Large intestine (tissue), 12 donors: ENCODE measurements at places on chromosomes 5 and 9. TPM values are rescaled to one million over a fixed set of nuclear protein-coding genes. Genes with fewer than 3 reads are reported as not detected.
A peak's percentile ranks its signal among the peaks of the same experiment; 100 is the strongest.

DNA sequence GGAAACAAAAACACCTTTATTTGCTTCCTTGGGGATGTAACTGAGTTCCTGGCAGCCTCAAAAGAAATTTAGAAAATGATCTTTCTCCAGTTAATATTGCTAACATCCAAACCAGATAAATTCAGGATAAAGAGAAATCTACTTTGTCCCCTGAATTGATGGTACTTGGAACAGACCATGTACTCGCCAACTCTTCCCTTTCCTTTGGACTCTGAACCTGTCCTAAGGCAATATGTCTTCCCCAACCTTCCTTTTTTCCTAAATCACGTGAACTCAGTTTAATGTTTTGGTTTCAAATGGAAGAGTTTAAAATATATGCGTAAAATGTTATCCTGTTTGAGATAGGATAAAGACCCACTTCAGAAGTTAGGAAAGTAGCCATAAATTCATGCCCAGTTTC lies 28.0 kb downstream of the ACO1 start:
- DNase-seq: no peak

DNA sequence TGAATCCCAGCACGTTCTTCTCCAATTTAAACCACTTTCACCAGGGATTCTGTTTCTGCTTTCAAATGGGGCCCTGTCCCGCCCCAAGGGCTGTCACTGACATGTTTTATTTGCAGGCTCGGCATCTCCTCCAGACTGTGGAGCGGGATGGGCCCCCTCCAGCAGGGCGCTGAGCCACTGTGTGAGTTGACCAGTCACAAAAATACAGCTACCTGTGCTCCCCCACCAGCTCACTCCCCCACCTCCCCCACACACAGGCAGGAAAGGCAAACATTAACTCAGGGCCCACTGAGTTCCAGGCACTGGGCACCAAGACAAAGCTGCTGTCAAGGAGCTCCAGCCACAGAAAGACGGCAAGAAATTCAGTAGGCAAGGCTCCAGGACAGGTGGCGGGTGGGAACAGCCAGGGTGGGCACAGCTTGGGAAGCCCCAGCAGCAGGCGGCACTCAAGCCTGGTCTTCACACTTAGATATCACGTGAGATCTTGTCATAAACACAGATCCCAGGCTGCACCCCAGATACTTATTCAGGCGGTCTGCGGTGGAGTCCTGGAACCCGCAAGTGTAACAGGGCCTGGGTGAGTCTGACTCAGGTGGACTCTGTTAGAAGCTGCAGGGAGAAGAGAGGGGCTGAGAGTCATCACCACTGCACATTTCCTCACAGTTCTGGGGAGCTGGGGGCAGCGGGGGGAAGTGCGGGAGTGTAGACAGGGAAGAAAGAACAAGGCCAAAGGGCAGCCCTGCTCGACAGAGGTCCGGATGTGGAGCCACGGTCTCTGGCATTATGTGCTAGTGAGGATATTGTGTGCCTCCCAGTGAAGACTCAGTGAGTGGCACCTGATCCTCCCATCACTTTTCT lies 44.7 kb downstream of the OR2V1 start:
- DNase-seq: no peak

- no peak for DNase-seq
These were observed 157.8 kb downstream of the KCTD16 start for GRCh38 chr5:144328494-144328893.

DNA sequence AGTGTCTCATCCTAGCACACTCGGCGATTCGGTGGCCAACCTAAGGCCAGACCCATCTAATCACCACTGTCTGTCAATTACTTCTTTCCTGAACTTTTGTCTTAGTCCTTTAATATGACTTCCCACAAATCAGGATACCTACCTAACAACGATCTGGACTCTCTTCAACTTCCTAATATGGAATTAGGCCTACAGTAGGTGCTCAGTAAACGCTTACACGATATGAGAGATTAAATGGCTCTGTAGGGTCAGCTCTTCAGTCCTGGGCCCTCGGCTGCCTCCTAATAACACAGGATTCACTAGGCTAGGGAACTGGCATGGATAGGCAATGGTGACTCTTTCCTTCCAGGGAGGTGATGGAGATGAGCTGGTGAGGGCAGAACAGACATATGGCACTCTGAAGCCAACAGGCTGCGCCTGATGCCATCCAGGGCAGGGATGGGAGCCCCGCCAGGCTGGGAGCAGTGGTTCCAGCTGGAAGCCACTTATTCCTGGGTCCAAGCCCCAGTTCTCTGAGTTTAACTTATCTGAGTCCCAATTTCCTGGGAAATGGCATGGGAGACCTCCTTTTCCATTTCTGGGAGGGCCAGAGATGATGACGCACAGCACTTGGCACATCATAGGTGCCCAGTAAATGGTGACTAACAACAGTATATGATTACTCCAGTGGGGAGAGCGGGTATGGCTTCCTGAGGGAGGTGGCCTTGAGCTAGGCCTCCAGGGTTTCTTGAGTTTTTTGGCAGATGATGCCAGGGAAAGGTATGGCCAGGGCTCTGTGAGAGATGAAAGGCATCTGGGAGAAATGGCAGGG lies 7.3 kb downstream of the PDGFRB start:
- DNase-seq: no peak

- DNase-seq: no peak
These were observed 84.7 kb downstream of the IQGAP2 start for GRCh38 chr5:76487821-76488220.

The ZNF366 gene
- polyA plus RNA-seq: 2.1 TPM

GRCh38 chr5:78647838-78648358 lies 674 bp downstream of the LHFPL2 start:
- DNase-seq: peak; percentile 75

The TMEM167A gene
- 68.2 TPM for polyA plus RNA-seq

DNA sequence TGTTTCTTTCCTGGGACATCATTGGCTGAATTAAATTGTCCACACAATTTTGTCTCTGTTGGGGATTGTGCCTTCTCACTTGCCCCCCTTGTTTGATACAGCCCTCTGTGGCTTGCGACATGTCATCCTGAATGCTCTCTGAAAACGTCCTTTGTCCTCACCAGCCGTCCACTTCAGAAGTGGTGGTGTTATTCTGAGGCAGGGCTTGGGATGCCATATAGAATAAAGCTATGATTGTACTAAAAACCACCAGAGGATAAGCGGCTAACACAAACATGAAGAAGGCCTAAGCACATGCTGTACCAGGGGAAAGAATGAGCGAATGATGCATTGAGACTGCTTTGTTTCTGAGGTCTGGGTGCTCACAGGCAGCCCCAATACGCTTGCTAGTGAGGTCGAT lies 3.5 kb upstream of the SNX30 start:
- no peak for DNase-seq

DNA sequence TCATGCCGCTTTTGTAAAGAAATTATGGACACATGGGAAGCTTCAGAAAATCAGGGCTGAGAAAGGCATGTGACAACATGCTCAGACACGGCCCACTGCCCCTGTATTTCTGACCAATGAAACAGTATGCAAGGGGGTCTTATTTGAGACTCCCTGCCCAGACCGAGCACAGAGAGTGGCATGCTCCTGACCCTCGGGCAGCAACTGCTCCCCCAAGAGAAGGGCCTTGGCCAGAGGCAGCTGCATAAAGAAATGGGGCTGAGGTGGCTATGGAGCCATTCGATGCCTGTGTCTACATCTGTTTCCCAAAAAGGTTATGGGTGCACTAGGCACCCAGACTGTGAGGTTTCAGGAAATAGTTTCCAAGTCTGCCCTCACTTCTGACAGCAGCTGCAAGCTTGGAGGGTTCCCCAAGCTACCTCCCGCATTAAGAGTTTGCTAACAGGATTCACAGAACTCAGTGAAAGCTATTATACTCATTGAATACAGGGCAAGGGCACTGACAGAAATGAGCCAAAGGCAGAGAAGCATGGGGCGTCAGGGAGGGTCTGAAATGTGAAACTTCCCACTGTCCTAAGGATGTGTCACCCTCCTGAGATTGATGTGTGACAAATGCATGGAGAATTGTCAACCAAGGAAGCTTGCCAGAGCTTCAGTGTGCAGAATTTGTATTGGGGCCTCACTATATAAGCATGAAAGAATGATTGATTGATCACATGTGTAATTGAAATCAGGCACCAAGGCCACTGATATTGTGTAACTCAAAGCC lies 94.3 kb downstream of the DAP start:
- no peak for DNase-seq

The BAAT gene
- 0.60 TPM for polyA plus RNA-seq

The POLR3G gene
- 2.7 TPM for polyA plus RNA-seq

GRCh38 chr9:109331353-109331752 lies 10.5 kb upstream of the EPB41L4B start:
- DNase-seq: no peak

GRCh38 chr5:172979778-172980177 lies 3.8 kb upstream of the ATP6V0E1 start:
- DNase-seq: no peak

The FYB1 gene
- polyA plus RNA-seq: 6.8 TPM

GRCh38 chr9:1946526-1947283 lies 68.4 kb upstream of the SMARCA2 start:
- peak; percentile 41 for DNase-seq

- no peak for DNase-seq
These were observed 122.2 kb downstream of the C9orf50 start for GRCh38 chr9:129498451-129499384.

DNA sequence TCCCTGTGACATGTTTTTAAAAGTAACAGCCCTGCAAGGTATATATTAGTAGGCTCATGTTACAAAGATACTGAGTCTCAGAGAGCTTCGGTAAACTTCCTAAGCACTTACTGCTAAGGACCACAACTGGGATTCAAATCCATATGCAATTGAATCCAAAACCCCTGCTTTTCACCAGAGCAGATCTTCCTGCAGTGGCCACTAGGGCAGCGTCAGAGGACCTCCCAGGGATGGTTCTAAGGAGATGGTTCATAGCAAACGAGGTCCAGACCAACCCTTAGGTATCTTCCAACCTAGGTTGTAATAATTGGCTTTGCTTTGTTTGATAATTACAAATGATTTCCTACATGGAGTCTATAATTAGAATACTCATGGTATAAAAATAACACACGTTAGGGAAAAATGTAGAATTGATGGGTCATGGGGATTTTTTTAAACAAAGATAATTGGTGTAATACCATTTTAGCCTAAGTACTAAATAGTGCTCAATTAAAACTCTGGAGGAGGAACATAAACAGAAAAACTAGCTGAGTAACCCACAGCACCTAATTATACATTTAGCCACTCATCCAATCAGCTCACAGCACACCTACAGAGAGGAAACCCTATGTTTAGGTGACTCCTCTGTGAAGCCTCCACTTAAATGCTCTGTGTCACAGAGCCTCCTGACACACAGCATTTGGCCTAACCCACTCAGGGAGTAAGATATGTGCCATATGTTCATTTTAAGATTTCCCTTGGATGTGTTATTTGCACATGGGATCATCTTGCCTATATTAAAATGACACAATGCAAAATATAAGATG lies 10.0 kb upstream of the CAST start:
- DNase-seq: no peak

DNA sequence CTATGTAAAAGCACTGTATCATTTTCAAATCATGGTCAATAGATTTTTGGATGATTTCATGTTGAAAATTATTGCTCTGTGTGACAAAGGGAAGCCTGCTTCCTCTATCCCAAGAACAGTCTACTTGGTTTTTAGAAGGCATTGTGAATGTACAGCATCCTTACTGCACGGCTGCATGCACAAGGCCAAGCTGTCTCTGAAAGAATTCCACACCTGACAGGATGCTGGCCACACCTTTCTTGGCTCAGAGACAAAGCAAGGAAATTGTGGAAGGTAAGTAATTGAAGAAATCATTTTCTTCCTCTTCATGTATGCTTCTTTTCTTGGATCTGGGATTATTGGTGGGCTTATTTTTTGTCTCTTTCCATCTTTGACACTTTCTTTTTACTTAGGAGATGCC lies 53.7 kb upstream of the VCAN start:
- DNase-seq: no peak

The C5orf52 gene
- polyA plus RNA-seq: 0.87 TPM

DNA sequence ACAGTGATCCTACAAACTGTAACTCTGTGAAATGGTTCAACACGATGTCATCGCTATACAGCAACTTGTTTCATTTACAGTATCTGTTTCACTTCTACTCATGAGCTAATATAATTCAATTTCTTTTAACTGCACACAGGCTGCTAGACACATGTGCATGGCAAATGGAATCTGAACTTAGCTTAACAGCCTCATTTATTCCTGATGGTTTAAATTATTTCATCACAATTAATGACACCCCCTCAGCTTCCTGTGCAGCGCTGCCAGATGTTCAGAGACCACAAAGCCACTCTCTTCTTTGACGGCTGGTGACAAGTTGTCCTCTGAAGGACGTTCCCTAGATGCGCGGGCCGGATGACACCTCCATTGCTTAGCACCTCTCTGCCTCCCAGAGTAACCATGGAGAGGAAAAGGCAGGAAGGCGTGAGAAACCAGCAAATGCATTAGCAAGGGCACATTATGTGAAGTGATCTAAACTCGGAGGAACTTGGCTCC lies 191.1 kb downstream of the BNC2 start:
- no peak for DNase-seq

The HAPLN1 gene
- polyA plus RNA-seq: 5.0 TPM

DNA sequence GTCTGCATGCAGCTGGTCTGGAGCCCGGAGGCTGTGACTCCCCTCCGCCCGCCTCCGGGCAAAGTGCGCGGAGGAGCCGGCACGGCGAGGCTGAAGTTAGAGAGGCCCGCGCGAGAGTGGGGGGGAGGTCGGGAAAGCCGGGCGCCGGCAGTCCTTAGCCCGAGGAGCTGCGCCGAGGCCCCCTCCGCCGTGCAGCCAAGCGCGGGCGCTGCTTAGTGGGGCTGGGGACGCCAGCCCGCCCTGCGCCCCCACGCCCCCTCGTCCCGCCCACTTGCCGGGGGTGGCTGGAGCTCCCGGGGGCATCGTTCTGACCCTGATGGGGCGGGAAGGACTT lies 403 bp downstream of the NINJ1 start:
- peak; percentile 97 for DNase-seq

The IL4 gene
- not detected for polyA plus RNA-seq

GRCh38 chr9:132946211-132946610 lies 1.8 kb upstream of the TSC1 start:
- DNase-seq: no peak

DNA sequence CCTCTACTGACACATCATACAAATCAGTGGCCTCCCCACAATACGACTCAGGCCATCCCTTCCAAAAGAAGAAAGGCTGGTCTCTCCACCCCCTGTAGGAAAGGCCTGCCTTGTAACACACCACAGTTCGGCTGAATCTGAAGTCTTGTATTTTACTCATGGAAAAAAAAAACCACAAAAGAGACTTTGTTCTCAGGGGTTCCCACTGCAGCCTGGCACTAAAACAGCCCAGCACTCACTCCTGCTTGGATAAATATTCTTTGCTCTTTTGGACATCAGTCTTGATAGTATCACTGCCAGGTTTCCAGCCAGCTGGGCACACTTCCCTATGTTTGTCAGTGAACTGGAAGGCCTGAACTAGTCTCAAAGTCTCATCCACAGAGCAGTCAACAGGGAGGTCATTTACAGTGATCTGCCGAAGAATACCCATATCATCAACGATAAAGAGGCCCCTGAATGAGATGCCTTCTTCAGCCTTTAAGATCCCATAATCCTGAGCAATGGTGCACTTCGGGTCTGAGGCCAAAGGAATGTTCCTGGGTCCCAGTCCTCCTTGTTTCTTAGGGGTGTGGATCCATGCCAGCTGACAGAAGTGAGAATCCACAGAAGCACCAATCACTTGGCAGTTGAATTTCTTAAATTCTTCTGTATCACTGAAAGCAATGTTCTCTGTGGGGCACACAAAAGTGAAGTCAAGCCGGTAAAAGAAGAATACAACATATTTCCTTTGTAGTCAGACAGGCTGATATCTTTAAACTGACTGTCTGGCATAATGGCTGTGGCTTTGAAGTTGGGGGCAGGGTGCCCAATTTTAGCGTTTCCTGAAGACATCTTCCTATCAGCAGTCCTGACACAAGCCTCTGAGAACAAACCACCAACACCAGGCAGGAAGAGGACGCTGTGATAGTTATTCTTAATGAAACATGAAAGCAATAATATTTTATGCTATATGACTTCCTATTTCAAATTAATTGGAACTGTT lies 198.1 kb downstream of the LURAP1L start:
- DNase-seq: no peak
